ENCODE measurements at places on chromosomes 12 and 14. TPM values are rescaled to one million over a fixed set of nuclear protein-coding genes. Genes with fewer than 3 reads are reported as not detected.

CACNA2D4 gene
- total RNA-seq, result 0.27 TPM

GRIP1 gene
- total RNA-seq, result 0.90 TPM

OTUB2 gene
- 2.5 TPM for total RNA-seq

DNA sequence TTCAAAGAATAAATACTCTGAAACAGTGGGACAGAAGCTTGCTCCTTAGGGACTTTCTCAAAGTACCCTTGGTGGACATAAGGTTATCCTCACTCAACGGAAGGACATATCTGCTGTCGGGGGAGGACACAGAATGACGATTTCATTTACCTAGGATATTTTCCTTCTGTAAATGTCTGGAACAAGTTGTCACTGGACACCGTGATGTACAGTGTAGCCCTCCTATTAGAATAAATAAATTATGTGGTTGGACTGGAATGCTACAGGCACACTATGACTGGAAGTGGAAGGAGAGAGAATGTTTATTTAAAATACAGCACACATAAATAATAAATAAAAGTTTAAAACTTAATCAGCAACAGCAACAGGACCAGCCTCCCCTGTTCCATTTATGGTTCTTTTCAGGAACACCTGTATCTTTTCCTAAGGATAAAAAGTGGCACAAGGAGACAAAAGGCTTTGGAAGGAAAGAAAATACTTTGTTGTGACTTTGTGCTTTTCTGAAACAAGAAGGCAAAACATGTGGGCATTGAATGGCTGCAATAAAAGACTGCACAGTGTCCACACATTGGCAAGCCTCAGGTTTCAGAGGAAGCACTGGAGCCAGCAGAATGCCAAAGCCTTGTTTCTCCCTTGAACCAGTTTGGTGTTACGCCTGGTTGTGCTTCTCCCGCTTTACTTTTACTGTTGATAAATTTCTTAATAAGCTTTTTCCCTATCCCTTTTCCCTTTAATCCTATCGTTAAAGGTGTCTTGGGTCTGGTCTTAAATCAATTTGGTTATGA lies 36.8 kb downstream of the FGD4 start:
- DNase-seq, result no peak

DNA sequence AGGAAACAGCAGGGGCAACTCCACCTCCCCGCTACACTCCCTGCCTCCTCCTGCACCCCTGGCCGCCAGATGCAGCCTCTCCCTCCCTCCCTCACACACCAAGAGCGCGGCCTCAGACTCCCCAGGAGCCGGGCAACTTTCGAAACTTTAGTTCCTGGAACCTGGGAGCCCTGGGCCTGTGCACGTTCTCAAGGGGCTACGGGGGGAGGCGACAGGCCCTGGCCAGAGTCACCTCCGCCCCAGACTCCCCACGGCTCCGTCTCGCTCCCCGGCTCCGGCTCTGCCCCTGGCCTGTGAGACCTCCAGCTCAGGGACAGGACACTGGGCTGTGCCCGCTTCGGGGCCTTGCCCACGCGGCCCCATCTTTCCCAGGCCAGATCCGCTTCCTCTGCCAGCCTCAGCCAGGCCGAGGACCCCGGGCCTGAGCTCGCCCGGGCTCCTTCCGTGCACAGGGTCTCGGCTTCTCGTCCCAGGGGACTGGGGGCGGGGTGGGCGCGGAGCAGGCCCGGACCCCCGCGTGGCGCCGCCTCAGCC lies 5.5 kb downstream of the AMN start:
- DNase-seq, result no peak

GRCh38 chr12:125377093-125377492 lies 311.9 kb downstream of the AACS start:
- no peak for DNase-seq

- DNase-seq, result peak; percentile 17
Measured at GRCh38 chr12:77998236-77998786, 167.6 kb downstream of the NAV3 start.

GRCh38 chr14:69298131-69299071 lies 38.4 kb downstream of the GALNT16 start:
- DNase-seq, result no peak

- DNase-seq, result no peak
Measured at GRCh38 chr14:94599656-94600004, 12.6 kb upstream of the SERPINA3 start.

GRCh38 chr12:12428047-12428446 lies 71.2 kb downstream of the BORCS5 start:
- DNase-seq, result no peak

DNA sequence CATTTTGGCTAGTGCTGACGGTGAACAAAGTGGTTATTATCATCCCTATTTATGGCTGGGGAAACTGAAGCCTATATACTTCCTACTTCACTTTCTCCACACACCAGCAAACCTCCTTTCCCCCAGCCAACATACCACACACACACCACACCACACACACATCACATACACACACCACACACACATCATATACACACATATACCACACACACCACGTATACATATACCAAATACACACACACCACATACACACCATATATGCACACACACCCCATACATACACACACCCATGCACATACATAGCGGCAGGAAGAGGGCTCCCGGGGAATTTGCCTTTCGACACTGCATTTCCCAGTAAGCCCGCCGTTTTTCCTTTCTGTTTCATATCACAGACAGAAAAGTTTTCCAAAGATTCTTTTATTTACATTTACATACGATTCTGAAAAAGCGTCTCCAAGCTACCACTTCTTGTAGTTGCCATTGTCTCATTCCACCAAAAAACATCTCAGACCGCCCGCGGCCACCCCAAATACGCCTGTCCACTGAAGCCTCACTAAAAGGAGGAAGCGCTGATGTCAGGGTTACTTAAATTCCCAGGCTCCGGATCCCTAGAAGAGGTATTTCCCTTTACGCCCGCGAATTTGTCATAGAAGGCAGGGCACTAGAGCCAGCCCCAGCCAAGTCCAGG lies 823 bp upstream of the RAB5B start:
- DNase-seq, result no peak

- DNase-seq, result no peak
Measured at GRCh38 chr12:132354982-132355680, 25.7 kb upstream of the GALNT9 start.

GRCh38 chr12:78534311-78534710 lies 330.3 kb upstream of the SYT1 start:
- DNase-seq, result no peak

All from fibroblast of the aortic adventitia (primary cell).